ENCODE measurements at places on chromosomes 12 and 14.
A peak's percentile ranks its signal among the peaks of the same experiment; 100 is the strongest.

- DNase-seq = no peak
Observed at GRCh38 chr14:100788942-100789341, 37.0 kb upstream of the MEG3 start.

DNA sequence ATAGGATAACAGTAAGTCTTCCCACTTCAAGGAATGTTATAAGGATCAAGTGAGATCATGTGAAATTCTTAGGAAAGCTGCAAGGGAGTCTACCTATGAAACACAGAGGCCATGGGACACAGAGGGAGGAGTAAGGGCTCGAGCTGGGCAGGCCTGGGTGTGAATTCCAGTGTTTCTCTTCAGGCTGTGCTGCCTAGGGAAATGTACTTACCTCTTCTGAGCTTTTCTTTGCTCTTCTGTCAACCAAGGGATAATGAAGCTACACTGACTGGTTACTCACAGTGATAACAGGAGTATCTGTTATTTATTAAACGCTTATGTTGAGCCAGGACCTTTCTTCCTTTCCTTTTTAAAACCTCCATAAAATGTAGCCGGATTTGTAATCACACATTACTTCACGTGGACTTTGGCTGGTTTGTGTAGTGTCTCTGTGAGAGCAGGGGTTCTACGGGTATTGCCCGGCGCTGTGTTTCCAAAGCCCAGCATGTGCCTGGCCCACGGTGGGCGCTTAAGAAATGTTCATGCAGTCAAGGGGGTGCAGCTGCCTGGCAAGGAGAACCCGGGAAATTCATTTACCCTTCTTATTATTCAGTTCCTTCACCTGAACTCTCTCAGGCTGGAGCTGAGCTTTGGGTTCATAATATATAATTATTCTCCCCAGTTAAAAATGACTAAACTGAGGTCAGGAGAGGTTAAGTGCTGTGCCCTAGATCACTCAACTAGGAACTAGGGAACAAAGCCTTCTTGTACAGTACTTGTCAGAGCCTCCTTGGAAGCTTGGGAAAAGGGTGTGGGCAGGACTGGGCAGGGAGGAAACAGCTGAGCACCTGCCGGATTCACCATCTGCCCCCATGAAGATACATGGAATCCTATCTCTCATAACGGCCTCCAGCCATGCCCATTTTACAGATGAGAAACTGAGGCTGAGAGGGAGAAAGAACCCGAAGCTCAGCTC, 214.2 kb downstream of the CACNA1C start:
- no peak for DNase-seq

- peak; percentile 64 for DNase-seq
Observed at GRCh38 chr12:66196806-66197205, 7.8 kb downstream of the IRAK3 start.

DNA sequence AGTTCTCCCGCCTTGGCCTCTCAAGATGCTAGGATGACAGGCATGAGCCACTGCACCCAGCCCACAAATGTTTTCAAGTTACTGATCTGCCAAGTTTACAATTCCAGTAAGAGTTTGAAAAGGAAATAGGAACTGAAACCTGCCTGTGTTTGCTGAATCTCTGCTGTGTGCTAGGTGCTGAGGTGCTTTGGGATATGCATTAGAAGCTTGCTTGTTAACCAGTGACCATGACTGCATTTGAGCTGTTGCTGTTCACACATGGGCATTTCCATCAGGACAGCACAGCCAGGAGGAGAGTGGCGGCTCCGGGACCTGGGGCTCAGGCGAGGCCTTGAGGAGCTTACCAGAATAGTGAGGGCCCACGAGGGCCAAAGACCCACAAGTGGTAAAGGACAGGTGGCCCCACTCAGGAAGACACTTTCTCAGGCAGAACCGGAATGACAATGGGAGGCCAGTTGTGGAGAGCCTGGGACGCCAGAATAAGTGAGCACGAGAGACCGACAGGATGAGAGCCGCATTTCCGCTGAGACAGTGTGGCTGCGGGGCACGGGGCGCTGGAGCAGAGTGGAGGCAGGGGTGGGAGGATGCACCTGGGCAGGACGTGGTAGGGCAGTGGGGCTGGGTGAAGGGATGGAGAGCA, 54.5 kb upstream of the MMP17 start:
- DNase-seq = peak; percentile 76

GRCh38 chr14:102390064-102390855, 27.5 kb downstream of the TECPR2 start:
- DNase-seq = no peak

GRCh38 chr14:77241955-77242354, 29.1 kb downstream of the NGB start:
- no peak for DNase-seq

GRCh38 chr12:99068993-99069747, 424.1 kb downstream of the APAF1 start:
- DNase-seq = no peak

DNA sequence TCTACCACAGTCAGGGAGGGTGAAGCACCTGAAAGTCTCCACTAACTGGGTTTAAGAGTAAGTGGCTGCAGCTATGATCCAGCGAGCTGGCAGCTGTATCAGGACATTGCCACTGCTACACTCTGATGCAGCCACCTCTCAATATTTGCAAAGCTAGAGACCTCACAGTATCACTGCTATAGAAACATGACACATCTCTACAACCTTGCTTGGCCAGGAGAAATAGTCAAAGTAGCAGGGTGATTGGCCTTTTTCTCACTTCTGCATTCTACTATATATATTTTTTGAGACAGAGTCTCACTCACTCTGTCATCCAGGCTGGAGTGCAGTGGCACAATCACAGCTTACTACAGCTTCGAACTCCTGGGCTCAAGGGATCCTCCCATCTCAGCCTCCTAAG, 9.3 kb upstream of the FMNL3 start:
- DNase-seq = peak; percentile 28

- DNase-seq = peak; percentile 15
Observed at GRCh38 chr14:71497645-71498086, 434.6 kb upstream of the RGS6 start.

GRCh38 chr12:47015381-47015780, 64.0 kb upstream of the PCED1B start:
- no peak for DNase-seq

- no peak for DNase-seq
Observed at GRCh38 chr12:80901661-80902060, 36.1 kb downstream of the LIN7A start.

DNA sequence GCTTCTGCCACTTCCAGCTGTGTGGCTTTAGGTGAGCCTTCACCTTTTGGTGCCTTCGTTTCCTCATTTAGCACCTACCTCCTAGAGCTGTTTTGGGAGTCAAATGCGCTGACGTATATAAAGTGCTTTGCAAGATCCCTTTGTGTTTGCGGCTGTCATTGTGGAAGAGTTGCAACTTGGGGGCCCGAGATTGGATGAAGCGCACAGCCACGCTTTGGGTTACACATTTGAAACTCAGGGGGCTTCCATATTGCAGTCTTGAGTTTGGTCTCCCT, 636 bp upstream of the ARL6IP4 start:
- peak; percentile 46 for DNase-seq

DNA sequence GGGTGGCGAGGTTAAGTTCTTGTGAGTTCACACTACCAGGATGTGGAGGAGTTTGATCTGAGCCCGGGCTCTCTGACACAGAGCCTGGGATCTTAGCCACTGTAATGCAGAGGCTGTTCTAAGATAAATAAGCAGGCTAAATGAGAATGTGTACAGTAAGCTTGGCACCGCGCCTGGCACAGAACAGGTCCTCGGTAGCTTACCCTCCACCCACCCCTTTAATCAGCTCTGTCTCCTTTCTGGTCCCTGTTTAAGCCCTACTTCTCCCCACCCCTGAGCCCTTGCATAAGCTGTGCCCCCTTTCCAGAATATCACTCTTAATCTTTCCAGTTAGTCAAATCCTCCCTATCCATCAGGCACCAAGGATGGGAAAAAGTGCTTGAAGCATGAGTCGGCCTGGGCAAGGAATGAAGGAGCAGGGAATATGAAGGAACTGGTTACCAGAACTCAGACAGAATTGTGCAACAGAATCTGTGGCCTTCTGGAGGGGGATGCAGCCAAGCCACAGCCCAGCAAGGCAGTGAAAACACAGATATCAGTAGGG, 32.8 kb upstream of the CMKLR1 start:
- no peak for DNase-seq

DNA sequence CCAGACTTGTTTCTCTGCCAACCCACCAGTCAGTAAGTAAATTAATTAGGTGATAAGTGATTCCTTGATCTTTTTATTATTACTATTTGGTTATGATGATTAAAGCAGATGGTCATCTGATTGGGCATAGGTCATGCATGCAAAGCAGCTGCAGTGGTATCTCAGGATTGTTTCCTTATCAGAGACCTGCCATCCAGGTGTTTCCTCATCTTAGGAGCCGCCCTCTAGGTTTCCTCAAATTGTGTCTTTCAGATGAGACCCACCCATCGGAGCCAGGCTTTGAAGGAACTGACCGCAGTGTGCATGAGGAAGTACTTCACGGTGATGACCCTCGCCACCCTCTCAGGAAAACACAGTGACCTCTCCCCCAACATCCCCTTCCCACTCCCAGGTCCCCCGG, 63.3 kb downstream of the ZFP36L1 start:
- peak; percentile 51 for DNase-seq

GRCh38 chr12:114919479-114919878, 235.5 kb upstream of the TBX3 start:
- no peak for DNase-seq

GRCh38 chr12:115398311-115398781, 714.4 kb upstream of the TBX3 start:
- DNase-seq = no peak

DNA sequence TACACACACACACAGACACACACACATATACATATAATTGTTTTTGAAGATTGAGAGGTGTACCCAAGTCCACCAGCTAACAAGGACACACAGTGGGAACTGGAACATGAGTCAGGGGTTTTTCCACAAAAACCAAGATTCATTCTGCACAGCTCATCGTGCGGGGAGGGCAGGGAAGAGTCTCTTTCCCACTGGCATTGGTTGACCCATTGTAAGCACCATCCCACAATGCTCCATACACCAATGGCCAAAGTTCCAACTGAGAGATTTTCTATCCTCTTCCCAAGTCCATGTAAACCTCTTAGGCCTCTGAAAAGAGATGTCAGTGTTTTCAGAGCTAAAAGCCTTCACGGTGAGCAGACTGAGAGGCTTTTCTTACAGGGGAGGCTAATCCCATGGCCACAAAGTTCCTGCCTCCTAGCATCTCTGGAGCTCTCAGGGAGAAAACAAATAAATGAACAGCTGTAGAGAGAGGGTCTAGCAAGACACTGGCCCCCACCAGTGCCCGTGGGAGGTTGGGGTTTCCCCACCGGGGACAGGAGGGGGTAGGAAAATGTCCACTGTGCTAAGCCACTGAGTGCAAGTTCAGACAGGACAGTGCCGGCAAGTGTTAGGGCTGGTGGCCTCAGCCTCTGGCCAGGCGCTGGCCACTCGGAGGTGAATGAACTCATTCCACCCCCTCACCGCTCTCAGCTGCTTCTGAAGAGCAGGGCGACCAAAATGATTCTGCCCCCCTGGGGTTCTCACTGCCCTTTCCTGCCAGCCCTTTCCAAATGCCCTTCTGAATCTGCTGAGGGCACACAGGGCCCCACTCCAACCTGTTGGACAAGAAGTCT, 21.5 kb upstream of the TC2N start:
- DNase-seq = no peak

DNA sequence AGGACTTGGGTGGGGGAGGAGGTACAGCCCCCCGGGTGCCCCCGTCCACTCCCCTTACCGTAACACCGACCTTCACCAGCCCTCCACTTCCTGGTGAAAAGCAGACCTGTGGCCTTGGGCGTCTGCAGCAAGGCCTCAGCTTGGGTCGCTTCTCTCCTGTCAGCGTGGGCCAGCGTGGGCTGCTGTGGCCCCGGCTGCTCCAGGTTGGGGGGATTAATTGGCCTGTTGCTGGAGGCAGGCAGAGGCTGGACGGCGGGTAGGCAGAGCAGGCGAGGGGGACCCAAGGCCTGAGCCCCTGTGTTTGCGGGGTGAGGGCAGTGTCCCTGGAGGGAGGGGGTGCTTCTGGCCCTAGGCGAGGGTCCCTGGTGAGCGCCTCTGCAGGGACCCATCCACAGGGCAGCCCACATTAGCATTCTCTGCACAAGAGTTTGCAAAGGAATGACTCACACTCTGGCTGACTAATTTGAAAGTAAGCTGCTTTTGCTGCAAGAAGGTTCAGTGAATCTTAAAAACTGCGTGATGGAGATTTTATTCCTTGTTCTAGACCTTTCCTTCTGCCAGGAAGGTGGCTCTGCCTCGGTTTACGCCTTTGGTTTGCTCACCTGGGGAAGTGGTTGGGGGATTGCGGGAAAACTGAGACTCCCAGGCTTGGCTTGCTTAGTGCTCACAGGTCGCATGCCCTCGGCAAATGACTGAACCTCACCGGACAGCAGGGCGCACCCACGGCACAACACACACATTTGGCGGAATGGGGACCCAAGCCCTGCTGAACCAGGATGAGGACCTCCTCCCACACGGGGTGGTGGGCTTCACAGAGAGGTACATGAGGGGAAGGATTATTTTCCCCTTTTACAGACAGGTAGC, 37.9 kb upstream of the DLK1 start:
- DNase-seq = no peak

DNA sequence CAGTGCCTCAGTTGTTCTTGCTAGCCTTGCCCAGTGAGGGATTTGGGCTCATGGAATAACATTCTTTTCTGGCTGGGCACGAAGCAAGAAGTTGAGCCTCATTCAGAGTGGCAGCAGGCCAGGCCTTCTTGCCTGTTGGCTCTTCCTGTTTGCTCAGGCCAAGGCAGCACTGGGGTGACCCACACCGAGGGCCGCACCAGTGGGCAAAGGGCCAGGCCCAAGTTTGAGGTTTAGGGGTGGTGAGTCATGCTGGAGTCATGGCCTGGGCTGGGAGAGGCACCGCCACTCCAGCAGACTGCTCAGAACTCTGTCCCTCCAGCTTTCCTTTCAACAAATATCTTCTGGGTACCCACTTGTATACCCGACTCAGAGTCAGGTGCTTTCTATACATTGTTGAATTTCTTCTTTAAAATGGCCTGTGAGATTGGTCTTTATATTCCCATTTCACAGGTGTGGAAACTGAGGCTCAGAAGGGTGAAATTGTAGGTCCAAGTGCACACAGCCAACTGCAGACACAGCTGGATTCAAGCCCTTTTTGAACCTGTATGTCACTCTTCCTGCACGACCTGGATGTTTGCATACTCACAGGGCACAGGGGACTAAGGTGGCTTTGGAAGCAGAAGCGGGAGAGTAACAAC, 279.4 kb downstream of the FOXN3 start:
- no peak for DNase-seq
